ENCODE measurements at places on chromosomes 5 and 9.

DNA sequence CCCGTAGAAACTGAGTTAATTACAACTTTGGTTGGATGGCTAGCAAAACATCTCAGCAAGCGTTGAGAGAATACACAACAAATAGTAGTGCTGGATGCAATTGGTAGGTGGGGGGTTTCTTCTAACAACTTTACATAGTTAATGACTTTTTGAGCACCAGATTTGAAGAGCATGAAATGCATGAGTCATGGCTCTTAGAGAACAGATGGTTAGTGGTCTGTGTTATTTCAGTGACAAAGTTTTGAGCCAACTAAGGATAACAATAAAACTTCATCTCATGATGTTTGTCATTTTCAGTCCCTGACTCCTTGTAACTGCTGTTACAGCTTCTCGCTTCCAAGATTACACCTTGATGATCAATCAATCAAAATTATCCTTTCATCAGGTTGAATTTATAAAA lies 399.0 kb upstream of the BRINP1 start:
- DNase-seq, result no peak

DNA sequence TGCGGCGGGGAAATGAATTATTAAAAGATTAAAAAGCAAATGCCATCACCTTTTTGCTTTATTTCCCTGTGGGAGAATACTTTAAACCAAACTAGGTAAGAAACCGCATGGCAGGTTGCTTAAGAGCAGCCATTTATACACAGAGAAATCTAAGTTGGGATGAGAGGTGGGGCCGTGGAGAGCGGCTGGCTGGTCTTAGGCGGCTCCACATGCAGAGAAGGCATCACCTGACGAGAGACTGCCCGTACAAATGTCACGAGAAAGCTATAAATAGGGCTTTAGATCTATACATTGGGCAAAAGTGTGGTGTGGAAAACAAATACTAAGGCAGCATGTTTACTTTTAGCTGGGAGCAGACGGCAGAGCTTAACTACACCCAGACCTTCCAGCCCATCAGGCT lies 39.4 kb downstream of the MED27 start:
- no peak for DNase-seq

GRCh38 chr9:136292026-136292538 lies 11.8 kb downstream of the CCDC187 start:
- DNase-seq, result no peak

DNA sequence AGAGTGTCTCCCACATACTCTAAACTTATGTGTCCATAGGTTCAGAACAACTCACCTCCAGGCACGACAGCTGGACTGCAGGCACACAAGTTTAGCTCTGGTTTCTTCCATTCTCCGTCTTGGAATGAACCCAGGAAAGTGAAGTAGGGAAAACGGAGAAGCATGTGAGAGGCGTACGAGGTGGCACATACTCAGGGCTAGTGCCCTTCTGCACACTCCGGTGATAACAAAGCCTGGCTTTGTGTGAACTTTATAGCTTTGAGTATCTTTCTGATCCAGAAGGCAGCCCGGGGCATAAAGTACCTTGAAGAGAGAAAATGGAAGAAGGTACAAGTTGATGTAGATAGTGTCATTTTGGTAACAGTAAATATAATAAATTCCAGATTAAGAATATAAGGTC lies 11.1 kb upstream of the HTR4 start:
- no peak for DNase-seq

- DNase-seq, result no peak
Observed at GRCh38 chr9:27204578-27204977, 92.4 kb downstream of the EQTN start.

- DNase-seq, result no peak
Observed at GRCh38 chr5:19928562-19929421, 59.2 kb downstream of the CDH18 start.

GRCh38 chr5:169577951-169578350 lies 5.6 kb upstream of the SPDL1 start:
- no peak for DNase-seq

GRCh38 chr9:133144904-133145851 lies 18.5 kb downstream of the GBGT1 start:
- DNase-seq, result no peak

- DNase-seq, result no peak
Observed at GRCh38 chr5:173517648-173518047, 98.8 kb downstream of the BOD1 start.

DNA sequence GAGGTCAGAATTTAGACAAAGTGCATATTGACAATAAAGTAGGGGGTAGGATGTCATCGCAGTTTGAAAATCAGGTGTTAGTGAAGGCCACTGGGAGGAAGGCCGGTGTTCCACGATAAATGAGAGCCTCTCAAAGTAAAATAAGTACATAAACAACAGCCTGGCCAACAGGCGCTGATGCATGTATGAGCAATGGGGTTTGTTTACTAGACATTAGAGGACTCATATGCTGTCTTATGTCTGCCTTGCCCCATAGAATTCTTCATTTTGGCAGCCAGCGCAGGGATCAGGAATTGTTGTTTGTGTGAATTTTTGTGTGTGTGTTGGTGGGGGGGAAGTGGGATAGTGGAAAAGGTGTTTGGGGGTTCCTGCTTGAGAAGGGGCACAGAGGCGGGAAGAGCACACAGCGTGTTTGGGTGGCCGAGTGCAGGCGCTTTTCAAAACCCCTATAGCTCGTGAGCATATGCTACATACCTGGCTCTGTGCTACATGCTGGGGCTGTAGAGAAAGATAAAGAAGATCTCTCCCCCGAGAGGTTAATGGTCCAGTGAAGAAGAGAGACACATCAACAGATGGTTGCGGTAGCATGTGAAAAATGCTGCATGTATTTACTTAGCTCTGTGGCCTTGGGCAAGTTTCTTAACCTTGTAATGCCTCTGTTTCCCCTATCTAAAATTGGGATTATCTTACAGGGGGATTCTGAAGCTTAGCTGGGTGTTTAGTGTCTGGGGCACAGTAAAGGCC lies 11.5 kb downstream of the SNX30 start:
- no peak for DNase-seq

GRCh38 chr5:174380311-174380710 lies 334.8 kb downstream of the NSG2 start:
- no peak for DNase-seq

DNA sequence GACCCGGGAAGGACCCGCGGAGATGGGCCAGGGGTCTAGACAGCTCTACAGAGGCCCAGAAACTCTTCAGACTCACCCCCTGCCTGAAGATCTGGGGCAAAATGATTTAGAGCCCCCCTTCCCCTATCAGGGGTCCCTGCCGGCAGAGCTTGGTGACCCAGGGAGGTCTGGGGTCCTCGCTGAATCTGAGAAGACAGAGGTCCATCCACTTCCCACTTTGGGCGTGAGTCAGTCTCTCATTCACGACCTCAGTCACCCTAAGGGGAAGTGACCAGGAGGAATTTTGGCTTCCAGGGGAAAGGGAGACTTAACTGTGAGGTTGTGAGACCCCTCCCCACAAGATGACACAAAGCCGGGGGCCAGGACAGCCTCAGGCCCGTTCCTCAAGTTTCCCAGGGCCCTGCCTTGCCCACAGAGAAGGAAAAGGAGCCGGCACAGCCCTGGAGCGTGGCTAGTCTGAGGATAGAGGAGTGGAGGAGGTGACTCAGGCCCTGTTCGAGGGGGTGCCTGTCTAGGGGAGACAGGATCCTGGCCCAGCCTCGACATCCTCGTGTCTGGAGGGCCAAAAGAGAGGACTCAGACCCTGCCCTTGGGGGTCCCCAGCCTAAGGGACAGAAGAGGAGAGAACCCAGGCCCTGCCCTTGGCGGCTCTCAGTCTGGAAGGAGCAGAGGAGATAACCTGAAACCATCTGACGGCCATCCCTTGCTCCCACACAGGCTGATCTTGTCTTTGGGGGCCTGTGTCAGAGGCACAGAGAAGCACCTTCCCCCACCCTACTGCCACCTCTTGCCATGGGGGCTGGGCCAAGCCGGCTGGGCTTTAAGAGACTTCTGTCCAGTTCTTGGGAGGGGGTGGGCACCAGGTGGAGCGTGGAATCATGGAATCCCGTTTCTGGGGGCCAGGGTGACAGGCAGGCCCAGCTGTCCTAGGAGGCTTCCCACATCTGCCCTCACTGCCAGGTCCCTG lies 889 bp downstream of the PDLIM4 start:
- no peak for DNase-seq

GRCh38 chr5:74424162-74424868 lies 216.2 kb downstream of the ENC1 start:
- DNase-seq, result peak; percentile 55

DNA sequence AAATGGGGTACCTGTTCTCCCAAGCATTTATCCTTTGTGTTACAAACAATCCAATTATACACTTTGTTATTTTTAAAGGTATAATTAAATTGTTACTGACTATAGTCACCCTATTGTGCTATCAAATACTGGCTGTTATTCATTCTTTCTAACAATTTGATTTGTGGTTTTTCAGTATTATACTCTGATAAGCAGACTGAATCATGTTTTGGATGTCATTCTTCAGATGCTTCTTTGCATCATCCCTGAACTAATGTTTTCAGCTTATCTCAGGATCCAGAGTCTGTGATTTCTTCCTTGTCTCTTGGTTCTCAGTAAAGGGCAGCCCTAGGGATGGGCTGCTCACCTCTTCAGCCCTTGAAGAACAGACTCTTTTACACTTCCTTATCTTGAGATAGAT lies 177.8 kb upstream of the SGCD start:
- no peak for DNase-seq
